ENCODE measurements at places on chromosomes 2 and 18. TPM values are rescaled to one million over a fixed set of nuclear protein-coding genes. Genes with fewer than 3 reads are reported as not detected.
A peak's percentile ranks its signal among the peaks of the same experiment; 100 is the strongest.

- no peaks in the 10 kb centered on the region for H3K36me3 ChIP-seq
- no peaks in the 10 kb centered on the region for H3K27me3 ChIP-seq
- no peaks in the 10 kb centered on the region for H3K4me1 ChIP-seq
- DNase-seq: no peak
Measured at GRCh38 chr2:236073246-236073645, 94.9 kb downstream of the GBX2 start.

- no peak overlapping the region for H3K27ac ChIP-seq
- H3K36me3 ChIP-seq: no peaks in the 10 kb centered on the region
- peaks cover 5% of the 10 kb centered on the region for H3K4me1 ChIP-seq
- no peaks in the 10 kb centered on the region for H3K27me3 ChIP-seq
- DNase-seq: no peak
- no peak overlapping the region for H3K4me3 ChIP-seq
Measured at GRCh38 chr2:169476459-169476858, 2.8 kb upstream of the BBS5 start.

DNA sequence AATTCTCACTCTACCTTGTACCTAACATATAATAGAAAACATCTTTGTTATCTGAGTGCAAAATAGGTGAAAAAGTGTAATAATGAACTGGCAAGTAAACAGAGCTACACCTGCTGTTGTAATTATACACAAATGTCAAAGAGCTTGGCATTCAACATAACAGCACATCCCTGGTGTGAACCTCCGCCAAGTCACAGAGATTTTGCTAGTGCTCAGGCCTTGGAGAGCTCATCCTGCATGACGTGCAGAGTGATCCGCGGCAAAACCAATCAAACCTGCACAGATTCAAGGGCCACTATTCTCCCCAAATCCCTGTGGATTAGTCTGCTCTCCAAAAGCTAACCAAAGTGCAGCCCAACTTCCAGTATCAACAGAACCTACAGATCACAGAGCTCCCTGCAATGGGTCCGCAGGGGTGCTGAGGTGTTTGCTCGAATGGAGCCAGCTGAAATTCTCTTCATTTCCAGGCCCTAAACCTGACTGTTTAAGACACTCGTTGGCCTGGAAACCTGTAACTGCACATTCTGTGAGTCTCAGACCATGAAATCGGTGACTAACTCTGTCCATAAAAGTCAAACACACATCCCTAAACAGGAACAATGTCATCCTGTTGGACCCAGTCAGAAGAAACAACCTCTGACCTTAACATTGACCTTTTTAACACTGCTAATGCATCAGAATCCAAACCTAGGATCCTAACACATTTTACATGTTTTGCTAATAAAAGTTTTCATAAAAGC is 111.8 kb downstream of the EPB41L3 start:
- DNase-seq: no peak
- no peak overlapping the region for H3K4me3 ChIP-seq
- H3K4me1 ChIP-seq: no peaks in the 10 kb centered on the region
- no peaks in the 10 kb centered on the region for H3K36me3 ChIP-seq

Gene PCARE
- not detected for total RNA-seq

- no peaks in the 10 kb centered on the region for H3K4me1 ChIP-seq
- no peak overlapping the region for H3K27ac ChIP-seq
- DNase-seq: no peak
Measured at GRCh38 chr2:67515538-67515937, 118.4 kb downstream of the ETAA1 start.

GRCh38 chr2:236979664-236980063 is 106.0 kb upstream of the COPS8 start:
- no peak overlapping the region for H3K27ac ChIP-seq
- H3K27me3 ChIP-seq: peaks cover 5% of the 10 kb centered on the region
- no peak overlapping the region for H3K4me3 ChIP-seq
- no peak for DNase-seq
- no peaks in the 10 kb centered on the region for H3K4me1 ChIP-seq

DNA sequence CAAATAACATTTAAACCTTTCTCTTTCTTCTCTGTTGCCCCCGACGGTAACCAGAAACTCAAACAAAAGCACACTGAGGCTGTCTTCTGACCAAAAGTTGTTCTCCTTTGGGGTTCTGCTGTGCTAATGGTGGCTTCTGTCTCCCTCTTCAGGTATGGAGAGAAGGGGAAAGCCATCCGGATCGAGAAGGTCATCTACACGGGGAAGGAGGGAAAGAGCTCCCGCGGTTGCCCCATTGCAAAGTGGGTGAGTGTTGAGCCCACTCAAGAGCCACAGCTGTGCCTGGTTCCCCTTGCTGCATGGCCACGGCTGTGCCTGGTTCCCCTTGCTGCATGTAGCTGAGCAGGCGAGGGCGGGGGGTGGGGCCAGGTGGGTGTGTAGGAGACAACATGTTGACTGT is 67.4 kb downstream of the BOLA3 start:
- no peak overlapping the region for H3K27ac ChIP-seq
- H3K4me1 ChIP-seq: peaks cover 2% of the 10 kb centered on the region
- no peaks in the 10 kb centered on the region for H3K27me3 ChIP-seq
- no peak overlapping the region for H3K4me3 ChIP-seq
- H3K36me3 ChIP-seq: peaks cover 24% of the 10 kb centered on the region

- no peak overlapping the region for H3K27ac ChIP-seq
- no peaks in the 10 kb centered on the region for H3K27me3 ChIP-seq
- no peaks in the 10 kb centered on the region for H3K4me1 ChIP-seq
- no peaks in the 10 kb centered on the region for H3K36me3 ChIP-seq
Measured at GRCh38 chr2:103669531-103669930, 907.7 kb downstream of the TMEM182 start.

DNA sequence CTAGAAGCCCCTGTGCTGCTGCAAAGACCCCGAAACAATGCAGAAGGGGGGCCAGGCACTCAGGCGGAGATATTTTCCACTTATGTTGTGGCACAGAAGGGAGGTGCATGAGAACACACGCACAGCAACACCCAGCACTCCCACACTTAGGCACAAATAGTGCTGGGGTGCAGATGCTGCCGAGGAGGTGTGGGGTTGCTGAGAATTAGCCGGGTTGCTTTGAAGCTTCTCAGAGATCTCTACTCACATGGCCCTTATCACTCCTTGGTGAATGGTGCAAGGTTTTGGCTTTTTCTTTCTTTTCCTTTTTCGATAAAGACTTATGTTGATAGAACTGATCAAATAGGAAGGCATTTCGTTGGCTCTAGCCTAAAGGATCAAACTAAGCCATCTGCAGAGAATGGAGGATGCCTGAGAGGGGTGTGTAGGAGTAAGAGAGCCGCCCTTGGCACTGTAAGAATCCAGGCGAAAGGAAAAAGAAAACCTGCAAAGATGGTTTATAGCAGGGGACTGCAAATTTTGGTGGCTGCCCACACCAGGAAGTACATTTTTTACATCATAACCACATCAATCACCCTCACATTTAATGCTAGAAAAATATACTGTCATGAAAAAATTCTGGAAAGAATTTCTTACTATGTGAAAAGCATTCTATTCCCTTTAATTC is 27.9 kb upstream of the FHL2 start:
- H3K4me1 ChIP-seq: peaks cover 15% of the 10 kb centered on the region
- no peak overlapping the region for H3K4me3 ChIP-seq
- DNase-seq: no peak
- H3K27ac ChIP-seq: no peak overlapping the region
- no peaks in the 10 kb centered on the region for H3K36me3 ChIP-seq

Gene SLC4A3
- not detected for total RNA-seq

- H3K4me3 ChIP-seq: no peak overlapping the region
- H3K4me1 ChIP-seq: no peaks in the 10 kb centered on the region
Measured at GRCh38 chr2:127591221-127591923, 54.6 kb upstream of the GPR17 start.

DNA sequence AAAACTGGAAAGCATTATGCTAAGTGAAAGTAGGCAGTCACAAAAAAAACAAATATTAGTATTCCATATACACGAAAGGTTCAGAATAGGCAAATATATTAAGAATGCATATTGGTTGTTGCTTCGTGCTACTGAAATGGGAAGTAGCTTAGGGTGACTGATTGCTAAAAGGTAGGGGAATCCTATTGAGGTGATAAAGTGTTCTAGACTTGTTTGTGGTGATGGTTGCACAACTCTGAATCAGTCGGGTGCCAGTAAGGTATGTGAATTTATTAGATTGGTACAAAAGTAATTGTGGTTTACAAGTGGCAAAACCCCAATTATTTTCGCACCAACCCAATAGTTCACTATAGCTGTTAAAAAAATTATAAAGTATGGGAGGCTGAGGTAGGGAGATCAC is 20.7 kb downstream of the USP34 start:
- H3K27me3 ChIP-seq: no peaks in the 10 kb centered on the region
- H3K27ac ChIP-seq: no peak overlapping the region
- no peak for DNase-seq
- H3K36me3 ChIP-seq: peaks cover 33% of the 10 kb centered on the region
- H3K4me3 ChIP-seq: no peak overlapping the region

- no peaks in the 10 kb centered on the region for H3K4me1 ChIP-seq
- no peak overlapping the region for H3K27ac ChIP-seq
- no peak overlapping the region for H3K4me3 ChIP-seq
- DNase-seq: no peak
Measured at GRCh38 chr2:19569300-19569791, 210.9 kb upstream of the OSR1 start.

DNA sequence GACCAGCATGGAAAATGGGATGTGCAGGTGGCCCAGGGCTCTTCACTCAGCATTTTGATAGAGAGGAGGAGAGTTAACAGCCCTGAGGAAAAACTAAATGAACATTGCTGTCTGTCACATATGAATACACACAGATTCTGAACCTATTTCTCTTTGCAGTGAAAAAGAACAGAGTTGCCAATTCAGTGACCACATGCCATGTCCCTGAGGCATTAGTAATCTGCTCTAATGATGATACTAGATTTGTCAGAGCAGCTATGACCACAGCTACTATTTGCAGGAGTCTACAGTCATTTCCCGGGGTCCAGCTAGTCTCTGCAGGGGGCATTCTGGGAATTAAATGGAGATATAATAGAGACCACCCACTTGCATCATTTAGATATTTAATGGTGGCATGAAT is 267.6 kb downstream of the TMX3 start:
- H3K4me3 ChIP-seq: no peak overlapping the region
- no peak for DNase-seq
- no peaks in the 10 kb centered on the region for H3K4me1 ChIP-seq
- no peak overlapping the region for H3K27ac ChIP-seq
- H3K36me3 ChIP-seq: no peaks in the 10 kb centered on the region
- no peaks in the 10 kb centered on the region for H3K27me3 ChIP-seq

GRCh38 chr2:233356546-233357308 is 2.4 kb downstream of the DGKD start:
- peak overlapping the region; percentile 85 for H3K4me3 ChIP-seq
- no peaks in the 10 kb centered on the region for H3K27me3 ChIP-seq
- no peak overlapping the region for H3K27ac ChIP-seq
- H3K36me3 ChIP-seq: peaks cover 34% of the 10 kb centered on the region

DNA sequence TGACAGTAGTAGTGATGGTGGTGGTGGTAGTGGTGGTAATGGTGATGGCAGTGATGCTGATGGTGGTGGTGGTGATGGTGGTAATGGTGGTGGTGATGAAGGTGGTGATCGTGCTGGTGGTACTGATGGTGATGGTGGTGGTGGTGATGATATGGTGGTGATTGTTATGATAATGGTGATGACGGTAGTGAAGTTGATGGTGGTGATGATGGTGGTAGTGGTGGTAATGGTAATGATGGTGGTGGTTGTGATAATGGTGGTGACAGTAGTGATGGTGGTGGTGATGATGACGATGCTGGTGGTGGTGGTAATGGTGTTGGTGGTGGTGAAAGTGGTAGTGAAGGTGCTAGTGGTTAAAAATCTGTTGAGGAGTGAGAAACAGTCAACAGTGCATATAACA is 125.6 kb downstream of the AFF3 start:
- no peak for DNase-seq
- H3K4me3 ChIP-seq: no peak overlapping the region
- H3K4me1 ChIP-seq: no peaks in the 10 kb centered on the region
- H3K36me3 ChIP-seq: no peaks in the 10 kb centered on the region

Gene CNDP1
- not detected for total RNA-seq

GRCh38 chr2:118982039-118982438 is 40.0 kb downstream of the MARCO start:
- no peaks in the 10 kb centered on the region for H3K4me1 ChIP-seq
- no peaks in the 10 kb centered on the region for H3K27me3 ChIP-seq
- H3K27ac ChIP-seq: no peak overlapping the region
- no peak overlapping the region for H3K4me3 ChIP-seq
- H3K36me3 ChIP-seq: no peaks in the 10 kb centered on the region

DNA sequence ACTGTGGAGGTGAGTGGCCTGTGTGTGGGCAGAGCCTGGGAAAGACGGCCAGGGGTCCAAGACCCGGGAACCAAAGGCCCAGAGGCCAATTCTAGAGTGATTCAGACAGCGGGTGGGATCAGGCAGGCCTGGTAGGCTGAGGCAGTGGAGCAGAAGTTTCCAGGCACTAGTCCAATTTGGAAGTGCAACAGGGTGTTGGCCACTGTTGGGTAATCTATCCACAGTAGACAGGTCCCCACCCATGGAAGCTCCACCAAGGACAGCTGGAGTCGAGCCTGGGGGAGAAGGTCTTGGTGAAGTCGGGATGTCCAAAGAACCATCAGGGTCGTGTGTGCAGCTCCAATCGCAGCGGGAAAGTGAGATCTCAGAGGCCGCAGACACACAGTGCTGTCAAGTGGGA is 125.8 kb upstream of the COPS8 start:
- no peaks in the 10 kb centered on the region for H3K36me3 ChIP-seq
- H3K4me1 ChIP-seq: peaks cover 3% of the 10 kb centered on the region
- no peak for DNase-seq
- no peak overlapping the region for H3K27ac ChIP-seq
- no peak overlapping the region for H3K4me3 ChIP-seq

DNA sequence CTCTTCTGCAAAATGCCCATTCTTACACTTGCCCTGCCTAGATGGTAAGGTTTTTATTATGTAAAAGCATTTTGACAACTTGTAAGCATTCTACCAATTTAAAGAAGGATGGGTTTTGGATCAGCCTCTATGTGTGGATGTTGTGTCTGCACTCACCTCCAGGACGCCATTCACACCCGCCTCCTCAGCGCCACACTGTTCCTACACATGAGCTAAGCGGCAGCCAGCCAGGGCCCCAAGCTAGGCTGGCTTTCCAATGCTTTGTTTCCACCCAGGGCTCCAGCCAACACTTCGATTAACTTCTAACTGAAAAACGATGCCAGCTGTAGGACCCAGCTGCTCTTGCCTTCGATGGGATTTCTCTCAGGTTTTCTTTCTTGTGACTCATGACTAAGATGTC is 73.3 kb upstream of the FZD7 start:
- no peaks in the 10 kb centered on the region for H3K36me3 ChIP-seq
- no peak overlapping the region for H3K27ac ChIP-seq
- no peak overlapping the region for H3K4me3 ChIP-seq

- H3K4me1 ChIP-seq: no peaks in the 10 kb centered on the region
- no peak overlapping the region for H3K4me3 ChIP-seq
- no peaks in the 10 kb centered on the region for H3K27me3 ChIP-seq
- H3K27ac ChIP-seq: no peak overlapping the region
- DNase-seq: no peak
- H3K36me3 ChIP-seq: no peaks in the 10 kb centered on the region
Measured at GRCh38 chr18:55515941-55516710, 71.9 kb downstream of the TCF4 start.
